Mucosa of gallbladder (tissue), 1 donor: ENCODE measurements at places on chromosomes 5 and 9.

GRCh38 chr9:78235256-78235761 is 566 bp upstream of the CEP78 start:
- no peak for DNase-seq

GRCh38 chr5:57414191-57414590 is 68.4 kb downstream of the ACTBL2 start:
- DNase-seq, result no peak

DNA sequence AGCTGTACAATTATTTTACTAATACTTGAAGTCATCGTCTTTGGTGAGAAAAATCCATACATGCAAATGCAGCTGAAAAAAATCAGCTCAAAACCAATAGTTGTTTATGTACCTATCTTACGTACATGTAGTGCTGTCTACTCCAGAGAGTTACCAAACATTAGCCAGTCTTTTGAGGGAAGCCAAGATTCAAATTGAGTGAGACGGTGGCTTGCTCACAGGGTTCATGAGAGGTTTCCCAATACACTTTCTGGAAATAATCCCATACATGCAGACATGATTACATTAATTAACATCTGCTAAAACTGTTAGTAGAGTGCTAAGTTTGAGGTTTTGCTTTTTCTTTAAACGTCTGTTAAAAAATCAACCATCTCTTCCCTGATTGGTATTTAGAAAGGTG is 2.3 kb downstream of the C9orf72 start:
- DNase-seq, result no peak

- DNase-seq, result no peak
These were observed 522.2 kb downstream of the CSNK1G3 start for GRCh38 chr5:124034083-124034700.

DNA sequence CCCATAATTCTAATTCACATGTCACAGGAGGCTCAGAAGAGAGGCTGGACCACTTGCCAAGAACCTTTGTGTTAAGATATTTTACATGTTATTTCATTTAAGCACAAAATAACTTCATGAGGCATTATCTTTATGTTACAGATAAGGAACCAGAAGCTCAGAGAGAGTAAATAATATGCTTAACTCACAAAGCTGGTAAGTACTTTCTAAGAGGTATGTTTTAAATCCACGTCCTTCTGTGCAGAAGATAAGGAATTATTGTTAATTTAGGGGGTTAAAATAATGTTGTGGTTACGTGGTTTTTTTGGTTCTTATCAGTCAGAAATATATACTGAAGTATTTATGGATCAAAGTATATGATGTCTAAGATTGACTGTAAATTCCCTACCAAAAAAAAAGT is 8.0 kb downstream of the STRBP start:
- DNase-seq, result no peak

DNA sequence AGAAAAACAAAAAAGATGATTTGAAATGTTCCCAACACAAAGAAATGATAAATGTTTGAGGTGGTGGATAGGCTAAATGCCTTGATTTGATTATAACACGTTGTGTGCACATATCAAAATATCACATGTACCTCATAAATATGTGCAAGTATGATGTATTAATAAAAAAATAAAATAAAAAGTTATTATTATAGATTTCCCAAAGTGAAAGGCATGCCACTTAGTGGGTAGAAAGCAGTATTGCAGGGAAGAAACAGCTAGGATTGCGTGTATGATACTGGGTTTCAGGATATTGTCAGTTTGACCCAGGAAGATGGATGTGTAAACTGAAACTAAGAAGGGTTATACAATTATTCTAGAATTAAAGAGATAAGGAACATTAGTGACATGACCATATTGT is 3.6 kb upstream of the TMEM38B start:
- no peak for DNase-seq

DNA sequence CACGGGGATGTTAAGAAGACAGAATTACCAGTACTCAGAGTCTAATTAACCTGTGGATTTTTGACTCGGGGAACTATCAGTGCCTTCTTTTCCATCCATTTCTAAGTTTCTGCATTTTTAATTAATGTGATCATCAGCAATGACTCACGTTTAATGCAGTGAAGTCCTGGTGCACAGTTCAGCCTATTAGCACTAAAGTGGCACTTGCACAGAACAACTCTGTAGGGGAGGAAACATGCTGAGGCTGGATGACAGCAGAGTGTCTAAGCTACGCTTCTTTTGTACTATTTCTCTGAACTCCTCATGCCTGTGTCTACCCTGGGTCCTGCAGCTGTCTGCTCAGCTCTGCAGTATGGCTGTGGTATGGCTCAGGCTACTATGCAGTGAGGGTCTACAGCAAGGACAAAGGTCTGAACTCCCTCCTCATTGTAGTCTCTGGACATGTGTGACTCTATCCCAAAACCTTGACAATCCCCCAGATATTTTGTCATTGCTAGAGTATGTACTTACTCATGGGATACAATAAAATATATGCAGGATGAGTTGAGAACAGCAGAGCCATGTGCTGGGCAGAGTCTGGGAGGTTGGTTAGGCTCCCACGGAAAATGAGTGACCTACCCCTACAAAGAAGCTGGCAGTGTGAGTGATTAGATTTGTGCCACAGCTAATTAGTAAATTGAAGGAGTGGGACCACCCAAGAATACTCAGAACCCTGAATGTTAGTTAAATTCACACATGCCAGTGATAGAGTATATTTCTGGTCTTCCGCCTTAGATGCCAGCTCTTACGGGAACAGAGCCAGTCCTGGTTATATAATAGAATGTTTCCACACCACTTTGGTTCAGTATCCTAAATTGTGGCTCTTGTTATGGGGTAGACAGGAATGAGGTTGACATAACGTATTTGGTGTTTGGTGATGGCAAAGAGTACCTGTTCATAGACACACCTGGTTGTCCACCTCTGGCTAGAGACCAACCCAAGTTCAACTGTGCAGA is 148.0 kb downstream of the GHR start:
- DNase-seq, result no peak

DNA sequence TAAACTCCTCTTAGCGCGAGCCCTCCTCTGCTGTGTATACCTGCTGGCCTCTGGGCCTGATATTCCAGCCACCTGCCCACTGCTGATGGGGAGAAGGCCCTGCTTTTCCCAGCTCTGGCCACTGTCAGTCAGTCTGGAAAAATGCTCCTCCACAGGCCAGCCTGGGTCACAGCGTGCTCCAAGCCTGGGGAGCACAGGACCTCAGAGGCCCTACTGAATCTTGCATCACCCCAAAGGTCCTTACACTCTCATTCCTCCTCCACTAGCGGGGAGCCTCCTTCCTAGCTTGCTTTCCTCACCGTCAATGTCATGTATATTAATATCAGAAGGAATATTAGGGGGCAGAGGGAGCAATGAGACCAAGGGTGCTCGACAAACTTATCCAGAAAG is 73.7 kb downstream of the SHB start:
- no peak for DNase-seq

GRCh38 chr9:136939996-136940525 is 4.5 kb downstream of the FBXW5 start:
- no peak for DNase-seq

DNA sequence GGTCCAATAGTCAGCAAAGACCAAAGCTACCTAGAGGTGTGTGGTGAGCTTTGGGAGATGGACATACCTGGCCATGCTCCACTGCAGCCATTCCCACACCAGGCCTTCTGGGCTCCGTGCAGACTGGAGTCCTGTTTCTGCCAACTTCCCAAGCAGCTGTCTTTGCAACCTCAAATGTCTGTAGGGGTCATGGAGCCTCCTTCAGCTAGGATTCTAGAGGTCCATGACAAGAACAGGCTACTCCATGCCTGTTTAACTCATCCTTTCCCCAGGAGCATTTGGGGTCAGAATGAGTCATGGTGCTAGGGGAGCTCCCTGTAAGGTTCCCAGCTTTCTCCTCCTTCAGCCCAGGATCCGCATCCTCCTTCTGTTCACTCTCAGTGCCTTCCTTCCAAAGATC is 17.1 kb downstream of the VPS13A start:
- DNase-seq, result no peak

DNA sequence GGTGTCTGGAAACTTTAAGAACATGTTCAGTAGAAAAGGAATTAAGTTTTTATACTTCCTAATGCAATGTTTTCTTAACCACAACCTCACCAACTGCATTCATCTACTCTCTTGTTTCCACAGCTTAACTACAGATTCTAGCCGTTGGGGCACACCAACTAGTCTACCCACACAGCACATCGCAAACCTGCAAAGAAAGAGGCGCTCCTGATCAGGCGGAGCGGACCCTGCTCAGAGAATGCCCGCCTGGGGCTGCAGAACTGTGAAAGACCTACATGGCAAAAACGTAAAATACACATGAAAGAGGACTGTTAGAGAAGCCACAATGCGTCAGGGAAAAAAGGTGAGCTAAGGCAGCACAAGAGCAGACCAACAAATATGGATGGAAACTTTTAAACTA is 75.4 kb upstream of the RAPGEF6 start:
- no peak for DNase-seq

- DNase-seq, result no peak
These were observed 10.5 kb downstream of the KIF4B start for GRCh38 chr5:155024015-155024414.

DNA sequence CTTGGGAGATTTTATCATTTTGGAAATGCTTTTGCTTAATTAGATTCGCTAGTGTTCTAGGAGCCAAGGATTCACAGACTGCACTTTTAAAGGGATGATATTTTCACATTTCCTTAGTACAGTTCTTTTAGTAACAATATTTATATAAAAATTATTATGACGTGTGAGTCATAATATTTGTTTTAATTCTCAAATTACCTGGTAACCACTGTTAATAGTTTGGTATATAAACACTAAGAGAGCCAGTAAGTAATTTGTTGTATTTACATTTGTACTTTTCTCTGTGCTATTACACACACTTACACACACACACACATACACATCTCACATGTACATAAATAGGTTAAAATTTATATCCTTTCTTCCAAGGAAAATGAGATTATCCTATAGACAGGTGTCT is 58.8 kb upstream of the RAD23B start:
- DNase-seq, result no peak

DNA sequence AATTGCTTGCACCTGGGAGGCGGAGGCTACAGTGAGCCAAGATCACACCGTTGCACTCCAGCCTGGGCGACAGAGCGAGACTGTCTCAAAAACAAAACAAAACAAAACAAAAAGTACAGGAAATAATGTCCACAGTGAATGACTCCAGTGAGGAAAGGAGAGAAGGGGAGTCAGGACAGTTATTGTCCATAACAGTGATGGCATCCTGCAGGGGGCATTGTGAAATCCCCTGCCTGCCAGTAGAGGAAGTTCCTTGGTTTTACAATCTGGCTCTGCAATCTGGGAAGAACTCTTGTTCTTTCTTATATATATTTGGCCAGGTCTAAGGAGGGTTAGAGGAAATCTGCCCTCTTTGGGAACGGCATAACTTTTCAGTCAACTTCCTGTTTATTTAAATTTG is 8.2 kb downstream of the SH3GL2 start:
- DNase-seq, result no peak

DNA sequence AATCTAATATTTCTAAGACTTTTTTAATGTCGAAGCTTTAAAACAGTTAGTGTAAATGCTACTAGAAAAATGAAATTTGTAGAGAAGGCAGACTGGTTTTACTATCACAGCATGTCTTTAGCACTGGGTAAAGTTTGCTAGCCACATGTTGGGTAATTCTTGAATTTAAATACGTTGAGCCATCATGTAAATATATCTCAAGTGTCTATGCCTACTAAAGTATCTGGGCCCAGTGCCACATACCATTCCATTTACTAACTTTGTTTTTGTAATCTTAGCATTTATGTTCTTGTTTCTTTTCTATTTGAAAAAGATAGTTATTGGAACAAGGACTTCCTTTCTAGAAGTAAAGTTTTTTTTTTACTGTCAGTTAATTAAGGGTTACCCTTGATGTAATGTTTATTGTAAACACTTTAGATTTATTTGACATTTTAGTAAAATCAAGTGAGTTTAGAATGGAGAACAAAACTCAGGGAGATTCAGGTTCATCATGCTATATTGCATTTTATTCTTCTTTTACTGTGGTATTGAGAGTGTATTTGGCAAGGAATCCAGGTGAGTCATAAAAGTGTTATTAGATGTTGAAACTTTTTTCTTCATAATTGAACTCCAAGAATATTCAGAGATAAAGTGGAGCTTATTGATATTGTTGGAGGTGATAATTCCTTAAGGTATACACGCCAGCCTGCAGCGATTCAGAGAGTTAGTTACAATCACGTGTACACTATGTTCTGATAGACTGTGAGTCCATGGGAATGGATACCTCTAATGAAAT is 182.4 kb downstream of the CCDC171 start:
- no peak for DNase-seq

GRCh38 chr5:96816991-96817390 is 9.2 kb upstream of the ERAP1 start:
- no peak for DNase-seq

DNA sequence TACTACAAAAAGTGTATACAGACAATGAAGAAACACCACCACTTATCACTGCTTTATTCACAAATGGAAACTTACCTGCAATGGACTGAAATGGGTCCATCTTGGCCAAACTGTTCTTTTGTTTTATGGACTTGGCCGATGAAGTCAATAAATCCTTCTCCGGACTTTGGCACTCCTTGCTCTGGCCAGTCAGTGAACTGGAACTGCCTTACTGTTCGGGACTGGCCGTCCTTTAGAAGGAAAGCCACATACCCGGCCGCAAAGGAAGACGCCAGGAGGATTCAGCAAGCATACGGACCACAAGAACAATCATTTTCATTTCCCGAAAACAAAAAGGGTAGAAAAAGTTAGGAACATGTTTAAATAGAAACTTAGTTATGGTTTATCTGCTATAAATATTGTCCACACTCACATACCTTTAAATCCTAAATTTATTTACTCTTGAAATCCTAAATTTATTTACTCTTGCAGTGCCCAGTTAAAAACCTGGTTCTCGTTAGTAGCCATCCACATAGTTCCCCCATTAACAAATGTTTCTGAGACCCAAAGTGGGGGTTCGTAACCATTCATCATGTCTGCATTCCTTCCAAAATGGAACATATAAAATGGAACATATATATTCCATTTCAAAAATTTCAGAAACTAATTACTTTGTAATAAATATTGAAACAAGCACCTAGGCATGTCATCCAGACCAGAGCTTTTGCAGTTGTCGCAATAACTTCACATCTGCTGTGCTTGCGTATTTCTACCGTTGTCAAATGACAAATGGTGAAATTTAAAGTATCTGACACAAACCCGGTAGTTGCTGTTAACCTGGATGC is 532.1 kb upstream of the DMAC1 start:
- no peak for DNase-seq

DNA sequence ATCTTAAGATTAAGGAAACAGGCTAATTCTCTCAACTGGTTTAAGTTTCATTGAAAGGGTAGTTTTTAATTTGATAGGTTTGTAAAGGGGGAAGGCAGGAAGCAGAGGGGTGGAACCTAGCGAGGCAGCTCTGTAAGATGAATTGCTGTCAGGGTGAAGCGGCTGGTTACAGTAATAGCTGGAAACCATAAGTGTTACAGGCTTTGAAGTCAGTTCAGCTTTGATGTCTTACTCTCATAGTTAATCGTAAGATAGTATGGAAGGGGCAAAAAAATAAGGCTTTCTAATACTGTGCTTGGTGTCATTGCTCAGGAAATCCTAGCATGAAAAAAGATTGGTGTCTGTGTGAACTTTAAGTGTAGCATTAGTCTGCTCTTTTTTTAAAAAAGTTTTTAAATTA is 20.3 kb downstream of the POU5F2 start:
- no peak for DNase-seq

GRCh38 chr9:89314955-89315354 is 3.3 kb upstream of the SECISBP2 start:
- no peak for DNase-seq
